ENCODE measurements at places on chromosomes 11 and 22.

DNA sequence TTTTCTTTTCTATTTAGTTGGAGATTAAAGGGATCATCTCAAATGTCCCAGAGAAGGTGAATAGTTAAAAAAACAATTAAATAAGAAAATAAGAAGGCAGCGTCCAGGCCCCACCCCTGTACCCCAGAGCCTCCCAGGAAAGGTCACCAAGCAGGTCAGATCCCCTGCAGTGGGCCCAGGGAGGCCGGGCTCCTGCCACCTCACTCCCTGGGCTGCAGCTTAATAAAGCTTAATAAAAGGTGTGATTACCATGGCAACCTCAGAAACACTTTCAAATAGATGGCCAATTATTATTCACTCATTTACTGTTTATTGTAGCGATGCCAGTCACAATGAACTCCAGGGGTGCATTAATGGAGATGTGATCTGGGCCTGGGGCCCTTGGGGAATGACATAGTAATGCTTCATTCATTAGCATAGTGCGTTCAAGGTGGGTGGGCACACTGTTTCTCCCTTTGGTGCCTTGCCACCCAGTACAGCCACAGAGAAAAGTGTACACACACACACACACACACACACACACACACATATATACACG, 386.2 kb downstream of the CADM1 start:
- DNase-seq: no peak

GRCh38 chr22:22939588-22940368, 52.2 kb downstream of the IGLL5 start:
- no peak for DNase-seq

DNA sequence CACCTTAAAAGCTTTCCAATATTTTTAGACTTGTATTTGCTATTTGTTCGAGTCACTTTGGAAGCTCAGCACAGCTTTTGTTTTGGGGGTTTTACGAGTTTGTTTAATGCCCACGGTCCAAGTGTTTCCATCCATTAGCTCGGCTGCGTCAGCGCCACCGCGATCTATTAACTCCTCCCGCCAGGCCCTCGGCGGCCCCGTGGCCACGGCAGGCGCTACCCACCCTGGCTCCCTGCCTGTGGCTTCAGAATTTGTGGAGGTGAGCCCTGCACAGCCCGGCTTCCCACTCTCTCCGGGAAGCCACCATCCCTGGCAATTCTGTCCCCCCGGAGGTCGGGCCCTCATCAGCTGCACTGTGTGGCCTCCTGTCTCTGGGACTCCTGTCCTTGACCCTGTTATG, 648.5 kb downstream of the BRD1 start:
- DNase-seq: no peak

DNA sequence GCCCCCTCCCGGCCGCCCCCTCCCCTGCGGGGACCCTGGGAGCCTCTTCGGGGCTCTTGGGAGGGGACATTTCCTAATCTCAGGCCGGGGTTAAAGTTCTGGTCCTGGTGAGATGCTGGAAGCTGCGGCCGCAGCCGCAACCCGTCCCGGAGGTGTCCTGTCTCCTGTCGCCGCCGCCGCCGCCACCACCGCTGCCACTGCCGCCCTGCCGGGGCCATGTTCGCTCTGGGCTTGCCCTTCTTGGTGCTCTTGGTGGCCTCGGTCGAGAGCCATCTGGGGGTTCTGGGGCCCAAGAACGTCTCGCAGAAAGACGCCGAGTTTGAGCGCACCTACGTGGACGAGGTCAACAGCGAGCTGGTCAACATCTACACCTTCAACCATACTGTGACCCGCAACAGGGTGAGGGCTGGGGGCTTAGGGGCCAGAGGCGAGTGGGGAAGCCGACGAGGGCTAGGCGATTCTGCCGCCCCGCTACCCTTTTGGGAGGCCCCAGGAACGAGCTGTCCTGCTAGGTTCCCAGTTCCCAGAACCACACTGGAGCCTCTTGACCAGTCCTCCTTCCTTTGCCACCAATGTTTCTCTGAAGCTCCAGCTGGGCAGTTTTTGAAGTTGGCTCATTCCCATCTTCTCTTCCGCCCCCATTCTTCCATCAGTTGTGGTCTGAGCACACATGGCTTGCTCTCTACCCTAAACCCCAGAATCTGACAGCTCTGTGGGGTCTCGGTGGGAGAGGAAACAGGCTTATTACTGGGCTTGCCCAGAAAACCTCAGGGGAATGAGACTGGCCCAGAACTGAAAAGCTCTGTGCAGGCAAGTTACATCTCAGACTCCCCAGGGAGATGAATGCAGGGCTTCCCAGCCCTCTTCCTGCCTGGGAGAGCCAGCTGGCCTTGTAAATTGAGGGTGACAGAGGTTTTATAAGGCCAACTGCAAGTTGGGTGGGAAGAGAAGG, 781 bp downstream of the SIDT2 start:
- no peak for DNase-seq

DNA sequence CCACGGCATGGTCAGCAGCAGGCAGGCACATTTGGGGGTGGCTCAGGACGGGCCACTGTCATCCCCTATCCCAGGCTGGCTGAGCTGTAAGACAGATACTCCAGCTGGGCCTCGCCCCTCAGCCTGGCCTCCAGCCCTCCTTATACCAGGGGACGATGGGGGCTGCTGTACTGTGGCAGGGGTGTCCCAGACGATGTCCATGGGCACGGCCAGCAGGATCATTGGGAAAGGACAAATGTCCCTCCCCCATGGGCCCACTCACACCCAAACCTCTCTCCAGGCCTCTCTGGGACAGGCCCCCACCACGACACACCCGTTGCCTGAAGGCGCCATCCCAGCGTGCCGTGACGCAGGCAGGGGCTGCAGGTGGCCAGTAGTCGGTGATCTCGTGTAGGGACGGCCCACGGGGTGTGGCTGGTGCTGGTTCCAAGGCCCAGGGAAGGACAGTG, 1.5 kb upstream of the IL17REL start:
- peak; percentile 36 for DNase-seq

DNA sequence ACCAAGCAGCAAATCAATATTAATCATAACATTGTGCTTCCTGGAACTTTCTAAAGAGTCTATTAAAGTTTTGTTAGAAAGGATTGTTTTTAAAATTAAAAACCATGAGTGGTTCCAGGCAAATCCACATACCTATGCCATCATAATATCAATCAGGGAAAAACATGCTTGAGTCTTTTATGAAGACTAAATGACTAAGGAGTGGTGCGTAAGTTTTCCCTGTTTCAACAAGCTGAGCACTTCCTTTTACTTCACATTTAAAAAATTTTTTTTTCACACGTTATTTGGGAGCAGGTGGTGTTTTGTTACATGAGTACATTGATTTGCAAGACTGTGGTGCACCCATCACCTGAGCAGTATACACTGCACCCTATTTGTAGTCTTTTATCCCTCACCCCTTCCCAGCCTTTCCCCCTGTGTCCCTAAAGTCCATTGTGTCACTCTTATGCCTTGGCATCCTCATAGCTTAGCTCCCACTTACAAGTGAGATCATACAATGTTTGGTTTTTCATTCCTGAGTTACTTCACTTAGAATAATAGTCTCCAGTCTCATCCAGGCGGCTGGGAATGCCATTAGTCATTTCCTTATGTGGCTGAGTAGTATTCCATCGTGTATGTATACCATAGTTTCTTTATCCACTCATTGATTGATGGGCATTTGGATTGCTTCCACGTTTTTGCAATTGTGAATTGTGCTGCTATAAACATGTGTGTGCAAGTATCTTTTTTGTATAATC, 1190.3 kb upstream of the RAG2 start:
- DNase-seq: no peak

- no peak for DNase-seq
These were observed 24.4 kb downstream of the SREBF2 start for GRCh38 chr22:41857155-41857859.

GRCh38 chr11:77136074-77136473, 8.0 kb downstream of the MYO7A start:
- DNase-seq: no peak

- no peak for DNase-seq
These were observed 134.3 kb downstream of the ELP4 start for GRCh38 chr11:31643857-31644256.

- peak; percentile 67 for DNase-seq
These were observed 8.3 kb upstream of the SLC39A13 start for GRCh38 chr11:47399860-47400767.

- no peak for DNase-seq
These were observed 1.2 kb downstream of the DCHS1 start for GRCh38 chr11:6654281-6655019.

DNA sequence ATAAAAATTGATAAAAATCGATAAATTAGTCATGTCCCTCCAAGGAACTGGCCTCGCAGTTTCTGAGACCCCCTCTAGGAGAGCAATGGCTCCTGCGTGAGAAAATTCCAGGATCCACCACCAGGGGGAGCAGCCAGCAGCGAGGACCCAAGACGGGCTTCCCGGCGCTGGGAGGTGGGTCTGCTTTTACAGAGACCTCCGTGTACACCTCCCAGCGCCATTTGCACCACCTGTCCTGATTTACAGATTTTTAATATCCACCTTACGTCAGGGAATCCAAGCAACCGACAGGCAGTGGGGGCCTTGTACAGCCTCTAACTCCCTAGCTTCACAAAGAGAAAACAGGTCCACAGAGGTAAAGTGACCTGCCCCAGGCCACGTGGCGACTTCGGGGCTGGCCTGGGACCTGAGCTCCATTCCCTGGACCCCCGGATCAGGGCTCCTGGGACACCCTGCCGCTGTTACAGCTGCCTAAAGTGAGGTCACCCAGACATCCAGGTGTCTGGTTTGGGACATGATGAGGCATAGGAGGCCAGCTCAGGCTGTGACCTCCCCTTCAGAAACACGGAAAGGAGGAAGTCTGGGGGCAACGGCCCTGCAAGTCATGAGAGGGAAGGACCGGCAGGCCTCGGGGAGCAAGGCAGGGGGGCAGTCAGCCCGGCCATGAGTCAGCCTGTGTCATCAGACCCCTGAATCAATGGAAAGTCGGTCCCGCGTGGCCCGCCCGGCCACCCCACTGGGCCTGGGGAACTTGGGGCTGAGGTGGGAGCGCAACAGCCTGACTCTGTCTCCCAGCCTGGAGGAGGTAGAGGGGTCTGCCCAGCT, 3.5 kb downstream of the OSM start:
- peak; percentile 70 for DNase-seq

- no peak for DNase-seq
These were observed 22.5 kb downstream of the LRP4 start for GRCh38 chr11:46895821-46896220.

GRCh38 chr11:36385121-36385970, 89.3 kb downstream of the PRR5L start:
- no peak for DNase-seq

GRCh38 chr22:27751277-27752070, 50.1 kb downstream of the MN1 start:
- no peak for DNase-seq

DNA sequence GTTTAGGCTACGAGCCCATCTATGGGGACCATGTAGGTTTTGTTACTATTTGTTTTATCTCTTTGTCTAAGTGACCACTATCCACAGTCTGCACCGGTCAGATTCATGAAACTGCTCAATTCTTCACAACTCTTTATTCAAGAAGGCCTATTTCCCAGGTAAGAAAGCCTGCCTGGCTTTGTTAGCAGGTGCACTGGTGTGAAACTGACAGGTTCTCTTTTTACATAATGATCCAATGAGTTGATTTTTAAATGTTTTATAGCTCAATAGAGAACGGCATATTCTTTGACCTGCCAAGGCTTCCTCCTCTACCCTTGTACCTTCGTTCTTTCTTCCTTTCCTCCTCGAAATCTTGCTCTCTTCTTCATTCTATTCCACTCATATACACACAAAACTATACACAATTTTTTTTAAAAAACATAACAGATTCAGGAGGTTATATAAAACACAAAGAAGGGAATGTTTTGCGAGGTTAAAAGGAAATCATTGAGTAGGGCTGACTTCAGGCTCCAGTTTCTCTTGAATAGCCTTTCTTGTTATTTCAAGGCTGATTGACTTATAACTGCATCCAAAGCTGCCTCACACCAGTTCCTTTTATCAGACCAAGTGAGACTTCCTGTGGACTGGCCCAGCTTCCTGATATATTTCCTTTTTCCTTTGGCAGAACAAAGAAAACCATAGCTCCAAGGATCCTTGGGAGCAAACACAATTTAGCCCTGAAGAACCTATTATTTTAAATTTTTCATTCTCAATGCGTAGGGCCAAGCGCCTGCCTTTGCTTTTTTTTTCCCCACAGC, 11.4 kb downstream of the FLI1 start:
- no peak for DNase-seq

DNA sequence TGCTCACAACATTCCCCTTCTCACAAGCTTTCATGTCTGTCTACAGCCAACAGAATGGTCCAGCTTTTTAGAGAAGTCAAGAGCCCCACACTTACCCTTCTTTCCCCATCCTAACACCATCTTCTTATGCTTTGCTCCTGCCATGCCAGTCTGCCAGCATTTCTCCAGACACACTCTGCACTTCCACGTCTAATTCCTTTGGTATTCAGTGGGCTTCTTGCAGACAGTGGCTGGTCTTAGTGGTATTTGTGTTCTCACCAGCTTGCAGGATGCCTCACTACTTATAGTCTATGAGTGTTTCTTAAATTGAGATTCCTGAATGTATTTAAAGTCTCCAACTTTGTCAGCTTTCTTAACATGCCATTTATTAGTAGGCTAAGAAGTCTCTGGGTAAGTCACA, 154.4 kb downstream of the BBOX1 start:
- DNase-seq: no peak

DNA sequence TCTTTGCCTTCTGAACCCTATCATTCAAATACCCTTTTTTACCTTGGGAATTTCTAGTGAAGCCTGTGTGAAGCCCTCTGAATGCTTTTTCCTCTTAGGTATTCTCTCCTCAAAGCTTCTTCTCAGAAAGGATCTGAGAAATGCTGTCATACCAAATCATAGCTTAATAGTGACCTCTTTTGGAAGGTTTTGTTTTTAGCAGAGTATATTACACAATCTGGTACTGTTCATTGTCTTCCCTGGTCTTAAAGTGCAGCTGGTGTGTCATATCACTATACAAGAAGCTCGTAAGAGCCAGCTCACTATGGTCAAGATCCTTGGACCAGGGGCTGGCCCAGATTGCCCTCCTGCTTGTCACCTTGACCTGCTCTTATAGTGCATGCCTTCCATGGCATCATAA, 204.4 kb upstream of the ANO5 start:
- DNase-seq: no peak

- DNase-seq: no peak
These were observed 163.2 kb downstream of the MSANTD4 start for GRCh38 chr11:105858841-105859240.

GRCh38 chr11:124876818-124877630, 11.8 kb downstream of the ROBO3 start:
- no peak for DNase-seq

GRCh38 chr11:8698379-8698851, 15.8 kb downstream of the RPL27A start:
- no peak for DNase-seq

DNA sequence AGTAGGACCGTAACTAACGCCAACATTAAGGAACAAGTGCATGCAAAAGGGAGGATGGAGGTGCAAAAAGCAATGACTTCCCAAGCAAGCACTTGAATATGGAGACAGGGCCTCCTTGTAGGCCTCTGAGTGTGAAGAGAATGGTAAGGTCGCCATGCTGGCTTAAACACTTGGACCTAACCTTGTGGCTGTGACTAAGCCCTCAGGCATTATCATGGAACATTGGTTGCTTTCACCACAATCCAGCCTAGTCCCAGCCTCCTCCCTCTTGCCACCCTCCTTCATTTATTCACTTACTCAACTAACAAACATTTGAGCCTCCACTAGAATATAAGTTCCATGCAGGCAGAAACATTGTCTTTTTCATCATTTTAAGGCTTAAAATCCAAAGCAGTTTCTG, 11.9 kb upstream of the SYTL2 start:
- DNase-seq: no peak

Measured in GM12891 (cell line).